ENCODE measurements at places on chromosomes 4 and X. TPM values are rescaled to one million over a fixed set of nuclear protein-coding genes. Genes with fewer than 3 reads are reported as not detected.

GRCh38 chrX:45756557-45756956 is 555.9 kb upstream of the DIPK2B start:
- DNase-seq: no peak

NPY1R gene
- total RNA-seq: not detected

- no peak for DNase-seq
These were observed 1.5 kb downstream of the TSPAN5 start for GRCh38 chr4:98656886-98657285.

DNA sequence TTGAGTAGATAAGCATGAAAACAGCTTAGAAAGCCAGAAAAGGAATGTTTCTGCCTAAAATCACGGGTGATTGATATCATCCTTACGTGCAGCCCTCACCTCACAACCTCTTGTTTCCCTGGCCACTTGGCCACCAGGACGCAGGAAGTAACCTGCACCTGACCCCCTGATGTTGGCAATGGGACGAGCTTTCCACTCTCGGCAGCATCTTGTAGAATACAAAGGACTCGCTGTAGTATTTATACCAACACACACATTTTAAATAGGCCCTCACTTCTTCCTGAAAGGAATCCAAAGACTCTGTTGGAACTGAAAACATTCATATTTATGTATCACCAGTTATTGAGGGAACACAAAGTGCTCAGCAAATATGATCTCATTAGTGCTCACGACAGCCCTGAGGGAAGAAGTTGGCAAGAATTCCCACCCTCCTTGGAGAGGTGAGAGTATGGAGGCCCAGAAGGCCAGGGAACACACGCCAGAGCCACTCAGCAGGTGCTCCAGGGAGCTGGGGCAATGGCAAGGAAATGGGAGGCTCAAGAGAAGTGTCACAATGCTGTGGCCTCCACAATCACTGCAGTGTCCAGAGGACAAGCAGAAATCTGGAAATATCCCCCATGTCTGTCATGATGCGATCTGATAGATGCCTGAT is 103.3 kb upstream of the KIT start:
- DNase-seq: no peak

- no peak for DNase-seq
These were observed 599 bp upstream of the IL2RG start for GRCh38 chrX:71111921-71112431.

DNA sequence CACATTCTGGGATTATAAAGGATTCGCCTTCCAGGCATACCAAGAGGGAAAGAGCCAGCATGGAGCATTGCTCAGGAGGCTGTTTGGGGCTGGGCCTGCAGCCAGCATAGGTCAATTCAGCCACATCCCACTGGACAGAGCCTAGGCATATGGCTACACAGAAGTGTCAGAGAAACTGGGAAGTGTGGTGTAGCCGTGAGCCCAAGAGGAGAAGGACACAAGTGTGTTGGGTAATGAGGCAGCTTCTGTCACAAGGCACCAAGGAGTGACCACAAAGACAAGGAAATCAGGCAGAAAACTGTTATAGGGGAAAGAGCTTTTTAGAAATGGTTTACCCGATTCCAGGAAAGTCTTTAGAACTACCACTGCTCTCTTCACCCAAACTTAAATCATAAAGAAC is 178.6 kb upstream of the TBL1X start:
- no peak for DNase-seq

GRCh38 chr4:56250776-56251175 is 136.5 kb downstream of the AASDH start:
- DNase-seq: no peak

DNA sequence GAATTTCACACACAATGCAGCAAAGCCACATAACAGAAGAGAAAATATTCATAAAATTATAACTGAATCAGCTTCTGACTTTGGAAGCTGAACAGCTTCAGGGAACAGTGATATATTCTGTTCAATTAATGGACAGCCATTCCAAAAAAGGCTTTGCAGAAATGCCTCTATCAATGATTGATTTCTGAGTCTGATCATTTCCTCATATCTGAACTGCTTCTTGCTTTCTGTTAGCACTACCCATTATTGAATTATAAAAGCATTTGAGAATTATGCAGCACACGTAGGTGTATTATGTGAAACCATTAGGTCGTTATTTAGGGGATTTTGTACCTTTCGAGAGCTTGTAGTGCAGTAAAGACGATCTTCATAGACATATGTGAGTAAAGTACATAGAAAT is 159.6 kb downstream of the STIM2 start:
- no peak for DNase-seq

DNA sequence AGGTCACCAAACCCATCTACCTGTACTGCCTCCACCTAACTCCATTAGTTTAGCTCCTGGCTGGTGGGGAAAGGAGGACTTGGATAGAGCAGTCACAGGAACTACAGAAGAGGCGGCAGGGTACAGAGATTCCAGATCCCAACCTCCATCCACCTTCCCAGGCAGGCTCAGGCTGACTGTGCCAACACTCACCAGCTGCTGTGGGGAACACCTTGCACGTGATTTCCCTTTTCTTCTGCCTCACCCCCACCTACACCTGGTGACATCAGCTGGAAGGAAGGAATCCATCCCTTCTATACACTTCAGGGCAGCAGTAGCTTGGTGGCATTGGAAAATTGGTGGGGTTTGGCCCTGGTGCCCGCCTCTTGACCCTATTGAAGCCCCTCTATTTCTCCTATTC is 41.5 kb downstream of the EFNB1 start:
- DNase-seq: no peak

GRCh38 chr4:168380290-168380689 is 61.7 kb upstream of the DDX60 start:
- no peak for DNase-seq

- no peak for DNase-seq
These were observed 976.2 kb downstream of the RAB28 start for GRCh38 chr4:12507868-12508481.

GRCh38 chr4:16844816-16845586 is 53.4 kb downstream of the LDB2 start:
- no peak for DNase-seq

DNA sequence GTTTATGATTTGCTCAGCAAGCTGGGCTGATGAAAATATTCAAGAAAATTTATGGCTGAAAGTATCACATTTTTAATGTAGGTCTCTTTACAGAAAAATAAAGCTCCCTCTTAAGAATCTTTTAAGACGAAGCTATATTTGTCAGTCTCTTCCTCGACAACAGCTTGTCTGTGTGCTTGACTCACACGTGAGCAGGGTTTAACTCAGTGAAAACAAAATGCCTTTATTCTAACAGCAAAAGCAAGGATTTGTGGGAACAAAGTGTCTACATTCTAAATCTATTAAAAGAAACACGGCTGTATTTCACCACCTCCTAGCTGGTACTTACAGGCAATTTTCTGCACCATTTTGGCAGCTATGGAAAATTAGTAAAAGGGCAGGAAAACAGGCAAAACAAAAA is 75.5 kb downstream of the NYX start:
- no peak for DNase-seq

CNKSR2 gene
- total RNA-seq: 8.4 TPM

GRCh38 chr4:98006814-98007412 is 136.4 kb downstream of the STPG2 start:
- no peak for DNase-seq

- DNase-seq: no peak
These were observed 9.6 kb downstream of the RHOH start for GRCh38 chr4:40206426-40206825.

GRCh38 chrX:38692961-38693360 is 108.3 kb upstream of the MID1IP1 start:
- no peak for DNase-seq

PDGFC gene
- total RNA-seq: not detected

GRCh38 chr4:89898304-89898716 is 3.7 kb downstream of the MMRN1 start:
- peak; percentile 14 for DNase-seq

DNA sequence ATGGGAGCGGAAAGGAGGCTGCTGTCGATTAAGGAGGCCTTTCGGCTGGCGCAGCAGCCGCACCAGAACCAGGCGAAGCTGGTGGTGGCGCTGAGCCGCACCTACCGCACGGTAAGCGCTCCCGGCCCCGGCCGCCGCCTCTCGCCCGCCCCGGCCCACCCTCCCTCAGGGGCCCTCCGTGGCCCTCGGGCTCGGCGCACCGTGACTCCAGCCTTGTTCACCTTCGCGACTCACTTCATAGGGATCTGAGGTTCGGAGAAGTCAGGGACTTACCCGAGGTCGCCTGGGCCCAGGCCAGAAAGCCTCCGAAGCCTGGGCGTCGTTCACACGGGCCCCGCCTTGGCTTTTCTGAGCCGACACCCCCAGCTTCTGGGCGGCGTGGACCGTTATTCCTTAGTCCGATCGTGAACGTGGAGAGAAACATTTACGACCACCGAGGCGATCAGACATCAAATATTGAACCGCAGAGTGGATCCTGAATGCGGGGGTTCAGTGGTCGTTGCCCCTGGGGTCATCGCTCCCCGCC is 362 bp downstream of the NCAPG start:
- DNase-seq: peak; percentile 30

HEPH gene
- not detected for total RNA-seq

GC gene
- total RNA-seq: not detected

- DNase-seq: no peak
These were observed 106.5 kb downstream of the CPZ start for GRCh38 chr4:8699063-8699385.

DNA sequence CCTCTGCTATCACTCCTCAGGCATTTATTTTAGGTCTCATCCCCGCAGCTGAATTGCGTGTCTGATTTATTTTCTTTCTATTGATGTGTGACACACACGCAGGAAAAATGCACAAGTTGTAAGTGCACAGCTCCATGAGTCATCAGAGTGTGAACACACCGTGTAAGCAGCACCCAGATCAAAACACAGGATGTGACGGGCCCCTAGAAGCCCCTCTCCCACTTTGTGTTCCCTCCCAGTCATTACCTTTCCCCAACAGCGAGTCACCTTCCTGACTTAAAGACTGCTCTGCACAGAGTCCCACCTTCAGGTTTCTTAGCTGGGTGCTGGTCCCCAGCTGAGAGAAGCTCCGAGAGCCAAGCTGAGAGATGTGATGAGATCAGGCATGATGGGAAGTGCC is 436.7 kb downstream of the MID1IP1 start:
- peak; percentile 40 for DNase-seq

IL3RA gene
- total RNA-seq: not detected

GRCh38 chr4:7356667-7357310 is 77.9 kb downstream of the PSAPL1 start:
- no peak for DNase-seq

DAPP1 gene
- total RNA-seq: 25.8 TPM

- no peak for DNase-seq
These were observed 26.4 kb downstream of the PPP1R2C start for GRCh38 chrX:42751573-42751972.

DNA sequence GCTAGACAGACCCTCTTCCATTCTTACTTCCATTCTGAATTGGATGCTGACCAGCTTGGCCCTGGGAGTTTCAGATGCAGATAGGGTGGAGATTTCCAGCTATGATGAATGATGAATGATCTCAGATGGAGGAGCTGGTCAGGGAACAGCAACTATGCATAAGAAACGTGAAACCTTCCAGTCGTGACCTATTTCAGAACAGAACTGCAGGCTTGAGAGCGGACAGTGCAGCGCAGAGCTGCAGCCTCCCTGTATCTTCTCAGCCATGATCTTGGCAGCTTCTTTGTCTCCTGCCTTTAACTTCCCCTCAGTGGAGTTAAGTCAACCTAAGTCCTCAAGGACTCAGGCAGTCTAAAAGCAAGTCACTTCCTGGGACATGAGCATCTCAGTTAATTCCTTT is 43.3 kb upstream of the HAND2 start:
- DNase-seq: no peak

DNA sequence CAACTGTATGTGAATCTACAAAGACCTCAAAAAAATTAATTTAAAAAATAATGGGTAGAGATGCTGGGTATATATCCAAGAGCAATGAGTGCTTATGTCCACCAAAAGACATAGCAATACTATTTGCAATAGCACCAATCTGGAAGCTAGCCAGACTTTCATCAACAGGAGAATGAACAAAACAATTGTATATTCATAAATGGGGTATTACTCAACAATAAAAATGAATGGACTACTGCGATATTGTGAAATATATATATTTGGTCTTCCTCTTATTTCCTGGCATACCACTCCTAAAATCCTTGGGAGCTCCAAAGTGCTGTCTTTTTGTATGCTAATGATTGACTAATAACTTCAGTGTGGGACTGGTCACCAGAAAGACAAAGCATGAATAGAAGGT is 77.5 kb downstream of the MSN start:
- DNase-seq: no peak

FAT4 gene
- not detected for total RNA-seq

- no peak for DNase-seq
These were observed 20.3 kb upstream of the CTBP1 start for GRCh38 chr4:1269209-1269608.

GRCh38 chrX:113644426-113644825 is 803.8 kb upstream of the AMOT start:
- no peak for DNase-seq

GRCh38 chr4:120870279-120870673 is 52.2 kb downstream of the PRDM5 start:
- no peak for DNase-seq

DNA sequence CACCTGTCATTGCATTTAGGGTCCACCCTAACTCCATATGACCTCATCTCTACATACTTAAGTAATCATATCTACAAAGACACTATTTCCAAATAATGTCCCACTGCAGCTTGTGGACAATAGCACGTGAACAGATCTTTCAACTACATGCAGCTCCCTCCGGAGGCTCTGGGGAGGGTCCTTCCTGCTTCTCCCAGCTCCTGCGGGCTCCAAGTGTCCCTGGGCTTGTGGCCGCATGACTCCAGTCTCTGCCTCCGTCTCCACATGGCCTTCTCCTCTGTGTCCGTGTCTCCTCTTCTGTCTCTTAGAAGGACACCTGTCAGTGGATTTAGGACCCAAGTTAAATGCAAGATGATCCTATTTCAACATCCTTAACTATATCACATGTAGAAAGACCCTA is 52.7 kb downstream of the ASMT start:
- no peak for DNase-seq

- DNase-seq: no peak
These were observed 14.0 kb upstream of the GASK1B start for GRCh38 chr4:158186815-158187214.

DNA sequence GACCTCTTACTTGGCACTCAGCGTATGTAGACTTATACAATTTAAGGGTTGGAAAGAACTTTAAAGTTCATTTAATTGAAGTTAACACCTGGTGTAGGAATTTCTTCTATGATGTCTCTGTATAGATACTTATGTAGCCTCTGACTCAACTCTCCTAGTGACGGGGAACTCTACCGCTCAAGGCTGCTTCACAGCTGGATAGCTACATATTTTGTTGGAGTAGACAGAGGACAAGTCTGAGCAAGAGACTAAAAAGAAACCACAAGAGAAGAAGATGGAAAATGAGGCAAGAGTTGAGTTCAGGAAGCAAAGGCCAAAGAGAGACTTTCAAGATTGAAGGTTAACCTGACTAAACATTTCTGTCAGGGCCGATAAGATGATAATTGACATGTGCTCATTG is 52.6 kb downstream of the GPR50 start:
- DNase-seq: no peak

DNA sequence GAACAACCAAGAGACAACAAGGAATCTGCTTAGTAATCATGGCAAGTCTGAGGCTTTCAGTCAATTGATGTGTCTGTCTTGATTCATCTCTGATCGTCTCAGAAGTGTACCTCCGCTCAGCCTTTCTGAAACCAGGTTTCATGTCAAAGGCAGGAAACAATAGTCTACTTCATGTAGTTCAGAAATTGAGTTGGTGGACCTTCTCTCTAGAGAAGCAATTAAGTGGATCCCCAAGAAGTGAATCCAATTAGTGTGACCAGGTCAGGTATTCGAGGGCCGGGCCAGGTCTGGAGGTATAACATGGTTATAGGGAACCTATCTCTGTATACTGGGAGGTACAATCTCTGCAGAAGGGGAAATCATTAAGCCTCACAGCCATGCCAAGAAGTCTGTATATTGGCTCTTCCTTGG is 32.0 kb downstream of the DAPP1 start:
- DNase-seq: peak; percentile 71

ARHGAP10 gene
- total RNA-seq: 3.6 TPM
